ENCODE measurements at places on chromosomes 11 and 22.

GRCh38 chr11:57667736-57668433 lies at the start of gene ZDHHC5:
Gene ZDHHC5 (plus strand): TSS chr11:57668114. CDS start chr11:57673091, 4,977 bp downstream.
- H3K4me1 ChIP-seq: peaks cover 27% of the 10 kb centered on the region
- no peaks in the 10 kb centered on the region for H3K27me3 ChIP-seq
- peak within 1 kb of the TSS; percentile 99 for H3K4me3 ChIP-seq
- peak within 1 kb of the TSS; percentile 100 for H3K27ac ChIP-seq
- DNase-seq: peak; percentile 100

GRCh38 chr11:105840391-105840790 lies 181.6 kb downstream of the MSANTD4 start:
- H3K4me1 ChIP-seq: no peaks in the 10 kb centered on the region
- H3K27me3 ChIP-seq: no peaks in the 10 kb centered on the region
- H3K27ac ChIP-seq: no peak overlapping the region

DNA sequence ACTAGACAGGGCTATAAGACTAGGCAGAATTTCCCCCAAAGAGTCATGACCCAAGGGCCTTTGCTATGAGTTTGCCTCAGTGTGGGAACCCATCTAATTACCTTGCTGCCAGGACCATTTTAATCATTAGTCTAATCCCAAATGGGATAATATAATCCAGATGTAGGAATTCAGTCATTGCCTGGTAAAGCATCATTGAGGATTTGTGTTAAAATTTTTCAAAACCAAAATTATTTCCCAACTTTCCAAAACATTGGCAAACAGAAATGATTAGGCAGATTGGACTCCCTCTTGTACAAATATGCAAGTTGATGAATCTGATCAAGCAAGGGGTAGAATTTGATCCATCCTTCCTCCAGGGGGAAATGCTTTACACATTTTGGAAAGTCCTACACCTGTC lies 16.2 kb upstream of the MMP13 start:
- no peak overlapping the region for H3K27ac ChIP-seq
- H3K4me3 ChIP-seq: no peak overlapping the region
- peaks cover 5% of the 10 kb centered on the region for H3K27me3 ChIP-seq
- H3K36me3 ChIP-seq: no peaks in the 10 kb centered on the region

GRCh38 chr11:46832511-46833214 lies 13.4 kb downstream of the CKAP5 start:
- no peak for DNase-seq
- H3K4me3 ChIP-seq: no peak overlapping the region
- no peaks in the 10 kb centered on the region for H3K4me1 ChIP-seq
- H3K36me3 ChIP-seq: no peaks in the 10 kb centered on the region

DNA sequence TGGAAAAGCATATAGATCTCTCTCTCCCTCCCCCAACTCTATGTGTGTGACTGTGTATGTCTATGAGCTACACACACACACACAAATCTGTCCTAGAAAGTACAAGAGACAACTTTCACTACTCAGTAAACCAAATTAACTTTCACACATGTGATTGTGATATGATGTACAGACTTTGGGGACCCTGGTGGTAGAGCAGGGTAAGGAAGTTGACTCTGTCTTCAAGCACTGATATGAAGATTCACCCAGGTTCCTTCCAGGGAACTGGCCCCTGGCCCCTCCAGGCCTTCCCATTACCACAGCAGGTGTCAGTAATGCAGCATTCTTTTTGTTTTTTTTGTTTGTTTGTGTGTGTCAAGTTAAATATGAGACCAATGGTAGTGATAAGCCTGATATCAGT lies 66.1 kb upstream of the PTH start:
- peaks cover 2% of the 10 kb centered on the region for H3K27me3 ChIP-seq
- no peaks in the 10 kb centered on the region for H3K4me1 ChIP-seq
- no peaks in the 10 kb centered on the region for H3K36me3 ChIP-seq
- no peak overlapping the region for H3K27ac ChIP-seq
- DNase-seq: no peak

DNA sequence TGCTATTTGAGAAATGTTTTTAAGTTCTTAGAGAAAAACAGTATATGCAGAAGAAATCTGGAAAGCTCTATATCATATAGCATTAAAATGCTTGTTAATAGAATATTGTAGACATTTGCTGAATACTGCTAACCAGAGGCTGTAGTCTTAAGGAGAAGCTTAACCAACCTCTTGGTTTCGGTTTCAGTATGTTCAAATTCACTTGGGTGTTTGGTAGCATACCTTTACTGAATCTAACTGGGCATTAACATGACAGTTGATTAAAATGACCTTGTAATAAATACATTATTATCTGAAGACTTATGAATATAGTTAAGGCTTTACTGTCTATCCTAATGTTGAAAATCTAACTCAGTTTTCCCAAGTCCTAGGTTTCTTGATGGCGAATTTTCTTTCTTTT lies 5.4 kb downstream of the PCF11 start:
- H3K4me1 ChIP-seq: peaks cover 40% of the 10 kb centered on the region
- no peak overlapping the region for H3K4me3 ChIP-seq
- H3K27ac ChIP-seq: no peak overlapping the region
- peaks cover 42% of the 10 kb centered on the region for H3K36me3 ChIP-seq
- DNase-seq: peak; percentile 67

DNA sequence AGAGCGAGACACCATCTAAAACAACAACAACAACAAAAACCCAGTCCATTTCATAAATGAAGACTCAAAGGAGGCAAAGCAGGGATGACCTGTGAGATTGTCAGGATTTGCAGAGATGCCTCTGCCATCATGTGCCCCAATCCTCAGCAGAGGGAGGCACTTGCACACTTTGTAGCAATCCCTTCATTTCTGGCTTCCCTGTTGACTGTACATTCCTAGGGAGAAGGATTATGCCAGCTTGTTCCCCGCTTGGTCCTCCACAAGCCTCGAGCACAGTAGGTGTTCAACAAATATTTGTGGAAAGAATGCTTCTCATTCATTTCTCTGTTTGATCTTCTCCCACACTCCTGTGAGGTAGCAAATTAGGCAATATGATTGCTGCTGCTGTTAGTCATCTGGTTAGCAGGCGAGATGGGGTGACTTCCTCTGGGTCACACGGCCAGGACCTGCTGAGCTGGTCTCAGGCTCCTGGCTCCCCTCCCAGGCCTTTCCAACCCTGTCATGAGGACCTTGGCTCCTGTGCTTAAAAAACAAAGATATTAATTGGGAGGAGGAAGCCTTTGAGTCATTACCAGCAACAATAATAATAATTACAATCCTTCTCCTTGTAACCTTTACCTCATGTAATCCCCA lies 34.1 kb downstream of the LIF start:
- peaks cover 9% of the 10 kb centered on the region for H3K4me1 ChIP-seq
- H3K27me3 ChIP-seq: no peaks in the 10 kb centered on the region
- DNase-seq: peak; percentile 55

GRCh38 chr22:38618682-38619081 lies 37.5 kb downstream of the FAM227A start:
- H3K27ac ChIP-seq: no peak overlapping the region
- no peak for DNase-seq
- no peaks in the 10 kb centered on the region for H3K4me1 ChIP-seq
- H3K27me3 ChIP-seq: no peaks in the 10 kb centered on the region
- peaks cover 3% of the 10 kb centered on the region for H3K36me3 ChIP-seq
- H3K4me3 ChIP-seq: no peak overlapping the region

GRCh38 chr11:19161651-19162050 lies 40.1 kb downstream of the CSRP3 start:
- H3K27ac ChIP-seq: no peak overlapping the region
- no peak for DNase-seq
- peaks cover 4% of the 10 kb centered on the region for H3K4me1 ChIP-seq

DNA sequence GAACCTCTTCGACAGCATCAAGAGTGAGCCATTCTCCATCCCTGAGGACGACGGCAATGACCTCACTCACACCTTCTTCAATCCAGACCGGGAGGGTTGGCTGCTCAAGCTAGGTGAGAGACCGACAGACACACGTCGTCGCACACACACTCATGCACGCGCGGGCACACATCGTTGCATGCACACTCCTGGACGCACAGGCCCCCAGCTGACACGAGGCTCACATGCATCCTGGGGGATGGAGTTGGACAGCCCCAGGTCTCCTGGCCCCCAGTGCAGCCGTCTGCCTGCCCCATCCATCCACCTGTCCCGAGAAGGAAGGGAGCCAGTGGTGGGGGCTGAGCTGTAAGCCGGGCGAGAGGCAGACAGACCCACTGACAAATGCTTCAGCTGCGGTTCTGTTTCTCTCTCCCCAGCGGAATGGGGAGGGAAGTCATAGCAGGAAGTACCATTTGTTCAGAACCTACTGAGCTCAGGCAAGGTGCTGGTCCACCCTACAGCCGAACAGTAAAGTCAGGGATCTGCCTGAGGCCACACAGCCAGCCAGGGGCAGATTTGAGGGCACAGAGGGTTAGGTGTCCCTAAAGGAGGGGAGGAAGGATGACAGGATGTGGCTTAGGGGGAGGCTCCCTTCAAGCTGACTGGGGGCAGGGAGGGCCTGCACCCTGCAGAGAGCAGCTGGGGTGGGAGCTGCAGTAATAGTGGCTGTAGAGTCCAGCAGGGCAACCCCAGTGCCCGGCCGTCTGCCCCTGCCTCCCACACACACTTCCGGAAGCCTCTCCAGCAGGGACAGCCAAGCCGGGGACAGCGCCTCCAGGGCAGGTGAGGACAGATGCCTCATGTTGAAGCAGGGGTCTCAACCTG lies 27.1 kb downstream of the CYTH4 start:
- DNase-seq: peak; percentile 43
- H3K4me1 ChIP-seq: peaks cover 28% of the 10 kb centered on the region
- peaks cover 18% of the 10 kb centered on the region for H3K36me3 ChIP-seq
- peak overlapping the region; percentile 24 for H3K4me3 ChIP-seq

DNA sequence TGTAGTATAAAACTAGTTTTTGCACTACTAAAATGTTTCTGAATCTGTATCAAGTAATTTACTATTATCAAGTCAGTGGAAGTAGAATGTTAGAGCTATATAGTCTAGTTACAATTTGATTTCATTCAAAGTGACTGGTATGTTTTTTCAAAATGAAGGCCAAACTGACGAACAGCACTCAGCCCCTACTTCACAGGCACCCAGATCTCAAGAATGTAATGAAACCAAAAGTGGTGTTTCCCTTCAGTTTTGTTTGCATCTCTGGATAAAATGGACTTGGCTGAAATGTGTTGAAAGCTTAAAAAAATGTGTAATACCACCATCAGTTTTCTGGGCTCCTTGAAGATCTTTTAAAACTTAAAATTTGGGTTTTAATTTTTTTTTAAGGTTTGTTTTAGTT lies 46.4 kb downstream of the QSER1 start:
- DNase-seq: peak; percentile 56
- H3K4me3 ChIP-seq: no peak overlapping the region
- H3K27ac ChIP-seq: no peak overlapping the region
- H3K4me1 ChIP-seq: no peaks in the 10 kb centered on the region

DNA sequence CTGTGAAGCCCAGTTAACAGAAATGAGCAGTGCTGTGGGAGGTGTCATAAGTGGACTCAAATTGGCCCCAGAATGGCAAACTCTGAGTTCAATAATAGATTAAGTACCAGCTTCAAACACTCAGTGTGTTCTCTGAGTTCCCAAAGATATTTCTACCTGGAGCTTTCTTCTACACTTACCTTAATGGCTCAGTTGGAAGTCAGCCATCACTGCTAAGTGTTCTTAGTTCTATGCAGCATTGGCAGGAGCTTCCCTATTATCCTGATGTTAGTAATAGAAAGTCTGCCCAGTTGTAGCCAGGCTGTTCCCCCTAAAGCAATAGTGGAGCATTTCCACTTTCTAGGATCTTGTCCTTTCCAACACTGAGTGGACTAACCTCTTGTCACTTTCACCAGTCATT lies 9.7 kb upstream of the PIK3IP1 start:
- H3K4me1 ChIP-seq: no peaks in the 10 kb centered on the region
- DNase-seq: no peak
- no peak overlapping the region for H3K4me3 ChIP-seq
- no peak overlapping the region for H3K27ac ChIP-seq

GRCh38 chr11:92510591-92510990 lies 286.0 kb downstream of the FAT3 start:
- H3K4me3 ChIP-seq: no peak overlapping the region
- no peak overlapping the region for H3K27ac ChIP-seq
- H3K4me1 ChIP-seq: no peaks in the 10 kb centered on the region
- no peak for DNase-seq

GRCh38 chr11:118911880-118912741 lies 13.6 kb downstream of the BCL9L start:
- peaks cover 2% of the 10 kb centered on the region for H3K36me3 ChIP-seq
- peak; percentile 79 for DNase-seq
- peak overlapping the region; percentile 79 for H3K27ac ChIP-seq
- peaks cover 82% of the 10 kb centered on the region for H3K4me1 ChIP-seq

DNA sequence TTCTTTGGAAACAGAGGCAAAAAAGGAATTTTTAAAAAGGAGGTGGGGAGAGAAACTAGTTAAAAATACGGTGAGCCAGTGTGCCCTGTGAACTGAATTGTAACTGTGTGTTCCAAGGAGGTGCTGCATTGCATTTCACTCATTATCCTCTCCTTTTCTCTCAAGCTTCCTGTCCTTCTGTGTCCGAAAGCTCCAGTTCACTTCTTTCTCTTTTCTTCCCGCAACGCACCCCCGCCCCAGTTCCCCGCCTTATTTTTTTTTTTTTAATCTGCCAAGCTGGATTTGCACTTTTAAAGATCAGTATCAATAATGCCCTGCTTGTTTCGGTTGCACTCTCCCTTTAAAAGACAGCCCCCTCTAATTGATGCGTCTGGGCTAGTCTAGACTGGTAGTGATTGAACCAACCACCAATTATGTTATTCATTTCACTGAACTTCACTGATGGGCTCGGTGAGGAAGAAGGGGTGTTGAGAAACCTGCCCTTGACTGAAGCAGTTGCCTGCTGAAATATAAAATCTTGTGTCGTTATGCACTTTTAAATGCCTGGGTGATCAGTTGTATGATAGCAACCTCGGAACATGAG lies 18.5 kb downstream of the BLID start:
- peaks cover 6% of the 10 kb centered on the region for H3K4me1 ChIP-seq
- H3K4me3 ChIP-seq: no peak overlapping the region
- peaks cover 65% of the 10 kb centered on the region for H3K27me3 ChIP-seq
- H3K36me3 ChIP-seq: no peaks in the 10 kb centered on the region

- no peaks in the 10 kb centered on the region for H3K36me3 ChIP-seq
- no peak for DNase-seq
- peaks cover 6% of the 10 kb centered on the region for H3K4me1 ChIP-seq
- H3K27ac ChIP-seq: no peak overlapping the region
- no peak overlapping the region for H3K4me3 ChIP-seq
Measured at GRCh38 chr11:117437791-117438130, 110.1 kb downstream of the CEP164 start.

GRCh38 chr11:108729227-108729871 lies 64.5 kb downstream of the DDX10 start:
- no peak overlapping the region for H3K27ac ChIP-seq
- H3K4me3 ChIP-seq: no peak overlapping the region
- no peaks in the 10 kb centered on the region for H3K27me3 ChIP-seq
- H3K4me1 ChIP-seq: peaks cover 6% of the 10 kb centered on the region
- H3K36me3 ChIP-seq: peaks cover 8% of the 10 kb centered on the region
- DNase-seq: no peak

DNA sequence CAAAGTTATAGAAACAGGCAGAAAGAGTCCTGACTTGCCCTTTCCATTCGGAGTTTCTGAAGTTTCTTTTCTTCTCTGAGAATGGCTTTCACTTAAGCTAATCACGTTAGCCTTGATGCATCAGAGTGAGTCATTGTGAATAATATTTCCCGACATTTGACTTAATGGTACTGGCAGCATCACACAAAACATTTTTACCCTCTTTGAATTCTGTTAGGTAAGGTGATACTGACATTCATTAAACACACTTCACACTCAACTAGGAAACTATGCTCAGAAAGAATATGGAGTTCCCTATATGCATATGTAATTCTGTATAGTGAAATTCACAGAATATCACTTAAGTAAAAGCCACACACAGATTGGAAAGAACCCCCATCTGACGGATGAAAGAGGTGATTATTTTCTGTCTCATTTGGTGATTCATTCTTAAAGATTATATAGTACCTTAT lies 120.8 kb upstream of the ARHGAP20 start:
- no peaks in the 10 kb centered on the region for H3K27me3 ChIP-seq
- H3K4me3 ChIP-seq: no peak overlapping the region
- H3K4me1 ChIP-seq: peaks cover 7% of the 10 kb centered on the region
- H3K36me3 ChIP-seq: no peaks in the 10 kb centered on the region
- no peak overlapping the region for H3K27ac ChIP-seq

Measured in common myeloid progenitor, CD34-positive (primary cell).